ENCODE measurements at places on chromosomes 3 and 15.

GRCh38 chr3:44050101-44050500 is 191.6 kb upstream of the TOPAZ1 start:
- DNase-seq: no peak

DNA sequence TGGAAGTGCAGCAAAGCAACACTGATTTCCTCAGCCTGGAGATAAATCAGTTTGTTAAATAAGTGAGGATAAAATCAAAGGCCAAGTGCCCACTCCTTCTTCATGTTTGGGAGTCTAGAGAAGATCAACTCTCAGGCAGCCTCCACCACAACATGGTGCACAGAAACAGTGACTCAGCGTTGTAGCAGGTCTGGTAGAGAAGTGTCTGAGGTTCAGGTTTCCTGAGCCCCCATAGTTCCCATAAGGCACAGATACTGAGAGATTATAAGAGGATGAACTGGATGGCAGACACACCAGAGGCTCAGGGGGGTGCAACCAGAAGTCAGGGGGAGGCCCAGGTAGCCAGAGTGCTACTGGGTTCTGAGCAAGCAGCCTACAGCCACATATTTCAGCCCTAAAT is 166.7 kb downstream of the FRMD5 start:
- no peak for DNase-seq

GRCh38 chr3:152226176-152226575 is 42.6 kb upstream of the MBNL1 start:
- DNase-seq: no peak

- DNase-seq: no peak
These were observed 30.3 kb downstream of the ALDH1L1 start for GRCh38 chr3:126149960-126150515.

DNA sequence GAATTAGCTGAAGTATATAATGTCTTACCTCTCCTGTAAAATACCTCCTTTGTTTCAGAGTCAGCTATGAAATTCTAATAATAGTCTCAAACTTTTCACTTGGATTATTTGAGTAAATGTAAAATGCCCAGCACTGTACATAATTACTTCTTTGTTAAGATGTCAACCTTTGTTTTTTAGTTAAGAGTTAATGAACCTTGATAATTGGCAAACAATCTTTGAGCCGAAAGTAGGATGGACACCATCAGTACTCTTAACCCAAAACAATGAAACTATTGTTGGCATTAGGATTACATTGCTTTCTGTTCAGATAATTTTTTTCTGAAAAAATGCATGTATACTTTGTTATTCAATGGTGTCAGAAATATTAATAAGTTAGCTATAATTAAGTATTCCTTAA is 3.0 kb upstream of the NECTIN3 start:
- no peak for DNase-seq

- DNase-seq: no peak
These were observed 288.9 kb downstream of the EDEM1 start for GRCh38 chr3:5476403-5476802.

- no peak for DNase-seq
These were observed 88.4 kb upstream of the RASGRP1 start for GRCh38 chr15:38652998-38653397.

DNA sequence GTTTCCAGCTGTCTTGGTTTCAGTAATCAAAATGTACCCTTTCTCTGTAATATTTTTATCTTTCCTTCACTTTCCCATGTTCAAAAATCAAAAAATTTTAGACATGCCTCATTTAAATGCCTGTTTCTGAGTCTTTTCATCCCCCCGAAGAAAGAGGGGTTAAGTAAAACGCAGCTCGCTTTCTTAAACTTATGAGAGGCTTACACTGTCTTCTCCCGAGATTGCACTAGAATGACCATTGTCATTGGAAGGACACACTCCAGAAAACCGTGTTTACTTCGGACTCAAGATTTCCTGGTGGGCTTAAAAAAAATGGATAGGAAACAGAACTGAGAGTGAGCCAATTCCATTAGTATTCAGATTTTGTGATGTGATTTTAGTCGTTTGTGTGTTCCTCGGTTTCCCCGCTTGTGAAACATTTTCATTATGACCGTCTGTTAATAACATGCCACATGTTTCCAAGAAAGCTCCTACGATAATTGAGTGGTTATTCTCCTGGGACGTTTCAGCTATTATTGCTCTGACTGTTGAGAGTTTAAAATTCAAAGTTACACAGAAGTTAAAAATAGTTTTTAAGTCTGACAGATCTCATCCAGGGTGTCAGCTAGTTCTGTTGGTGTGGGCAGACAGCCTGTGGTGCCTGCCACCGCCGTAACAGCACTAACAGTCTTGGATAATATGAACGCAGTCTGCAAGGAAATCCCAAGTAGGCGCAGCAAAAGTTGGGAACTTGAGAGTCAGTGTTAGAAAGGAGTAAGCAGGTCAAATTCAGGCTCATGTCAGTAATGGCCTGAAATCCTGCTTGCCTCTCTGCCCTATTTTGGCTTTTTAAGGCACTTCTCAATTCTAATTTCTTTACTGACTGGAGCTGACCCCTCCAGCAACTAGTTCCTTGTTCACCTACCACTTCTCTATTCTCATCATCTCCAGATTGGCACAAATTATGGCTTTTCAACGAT is 1.5 kb downstream of the CRYBG3 start:
- DNase-seq: no peak

- no peak for DNase-seq
These were observed 11.6 kb downstream of the TAMM41 start for GRCh38 chr3:11835028-11835639.

GRCh38 chr3:174098746-174099145 is 701.2 kb downstream of the NLGN1 start:
- DNase-seq: no peak

GRCh38 chr3:110851736-110852135 is 219.9 kb upstream of the NECTIN3 start:
- no peak for DNase-seq

GRCh38 chr3:39485547-39485946 is 18.1 kb downstream of the MOBP start:
- DNase-seq: no peak

DNA sequence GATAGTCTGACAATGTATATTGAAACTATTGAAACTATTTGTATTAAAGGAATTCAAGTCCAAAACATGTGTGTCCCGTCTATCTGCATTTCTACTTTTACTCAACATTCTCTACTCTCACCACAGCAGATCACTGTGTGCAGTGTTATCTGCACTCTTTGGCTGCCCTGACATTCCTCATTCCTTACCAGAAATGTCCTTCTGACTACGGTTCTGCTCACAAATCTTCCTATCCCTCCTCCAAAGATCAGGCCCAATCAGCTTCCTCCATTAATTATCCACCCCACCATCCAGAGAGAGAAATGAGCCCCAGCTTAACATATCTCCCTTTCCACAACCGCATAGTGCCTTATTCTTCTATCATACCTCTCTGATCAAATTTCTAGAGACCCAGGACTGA is 94.7 kb downstream of the TBL1XR1 start:
- DNase-seq: no peak

DNA sequence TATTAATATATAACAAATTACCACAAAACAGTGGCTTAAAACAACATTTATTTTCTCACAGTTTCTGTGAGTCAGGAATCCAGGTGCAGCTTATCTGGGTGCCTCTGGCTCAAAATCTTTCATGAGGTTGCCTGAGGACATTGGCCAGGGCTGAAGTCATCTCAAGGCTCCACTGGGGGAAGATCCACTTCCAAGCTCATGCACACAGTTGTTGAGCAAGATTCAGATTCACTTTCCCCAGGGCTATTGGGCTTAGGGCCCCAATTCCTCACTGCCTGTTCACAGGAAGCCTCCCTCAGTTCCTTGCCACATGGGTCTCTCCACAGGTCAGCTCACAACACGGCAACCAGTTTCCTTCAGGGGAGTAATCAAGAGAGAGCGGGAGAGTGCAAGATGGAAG is 35.0 kb downstream of the RFTN1 start:
- DNase-seq: no peak

DNA sequence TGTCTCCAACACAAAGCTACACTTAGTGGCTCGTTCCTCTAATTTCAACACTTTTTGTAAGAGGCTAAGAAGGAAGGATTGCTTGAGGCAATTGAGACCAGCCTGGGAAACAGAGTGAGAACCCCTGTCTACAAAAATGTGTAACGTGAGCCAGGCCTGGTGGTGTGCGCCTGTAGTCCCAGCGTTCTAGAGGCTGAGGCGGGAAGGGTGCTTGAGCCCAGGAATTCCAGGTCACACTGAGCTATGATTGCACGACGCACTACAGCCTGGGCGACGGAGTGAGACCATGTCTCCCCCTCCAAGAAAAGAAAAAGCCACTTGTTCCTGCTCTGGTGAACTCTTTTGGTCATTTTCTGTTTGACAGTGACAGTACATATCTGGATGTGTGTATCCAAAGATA is 127.9 kb downstream of the GABRB3 start:
- DNase-seq: no peak

DNA sequence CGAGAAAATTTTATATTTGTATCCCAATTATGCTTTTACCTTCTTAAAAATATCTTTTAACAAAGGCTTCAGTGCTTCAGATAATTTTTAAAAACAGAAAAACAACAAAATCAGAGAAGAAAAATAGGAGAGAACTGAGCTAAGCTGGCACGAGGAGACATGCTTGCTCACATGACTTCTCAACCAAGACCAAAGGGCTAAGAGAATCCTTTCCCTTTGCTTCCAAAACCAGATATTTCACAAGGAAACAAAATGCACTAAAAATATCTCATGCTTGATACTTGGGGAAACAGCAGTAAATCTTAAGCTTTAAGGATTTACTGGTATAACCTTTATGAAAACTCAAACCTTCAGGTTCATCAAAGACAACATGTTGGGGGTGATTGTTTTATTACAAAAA is 58.4 kb downstream of the CAPN7 start:
- no peak for DNase-seq

DNA sequence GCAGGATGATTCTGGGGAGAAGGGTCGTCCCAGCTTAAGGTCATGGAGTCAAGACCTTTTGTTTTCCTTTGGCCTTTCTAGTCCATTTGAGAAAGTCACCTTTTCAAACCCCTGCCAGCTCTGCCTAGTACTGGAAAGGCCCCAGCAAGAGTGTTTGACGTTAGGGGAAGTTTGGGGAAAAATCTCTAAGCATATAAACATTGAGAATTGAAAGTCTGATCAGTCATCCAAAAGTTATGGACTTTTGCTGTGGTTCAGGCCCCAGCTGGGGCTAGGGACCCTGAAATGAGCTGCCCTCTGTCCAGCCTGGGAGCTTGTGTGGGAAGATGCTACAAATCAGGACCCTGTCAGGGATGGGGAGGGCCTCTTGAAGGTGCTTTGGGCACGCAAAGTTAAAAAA is 21.6 kb downstream of the SLC6A6 start:
- no peak for DNase-seq

DNA sequence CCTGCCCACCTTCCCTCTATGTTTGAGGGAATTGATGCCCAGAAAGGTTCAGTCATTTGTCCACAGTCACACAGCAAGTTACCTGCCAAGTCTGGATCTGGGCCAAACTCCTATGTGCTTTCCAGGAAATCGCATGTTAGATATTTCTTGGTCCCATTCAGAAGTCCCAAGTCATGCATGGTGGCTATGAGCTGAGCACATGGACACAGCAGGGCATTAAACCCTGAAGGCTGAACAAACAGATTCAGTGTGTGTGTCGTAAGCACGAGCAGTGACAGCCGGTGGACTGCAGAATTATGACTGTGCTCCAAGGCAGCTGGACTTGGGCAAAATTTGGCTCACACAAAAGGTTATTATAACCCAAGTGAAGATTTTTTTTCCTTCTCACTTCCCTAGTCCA is 11.4 kb upstream of the SLC6A6 start:
- no peak for DNase-seq

DNA sequence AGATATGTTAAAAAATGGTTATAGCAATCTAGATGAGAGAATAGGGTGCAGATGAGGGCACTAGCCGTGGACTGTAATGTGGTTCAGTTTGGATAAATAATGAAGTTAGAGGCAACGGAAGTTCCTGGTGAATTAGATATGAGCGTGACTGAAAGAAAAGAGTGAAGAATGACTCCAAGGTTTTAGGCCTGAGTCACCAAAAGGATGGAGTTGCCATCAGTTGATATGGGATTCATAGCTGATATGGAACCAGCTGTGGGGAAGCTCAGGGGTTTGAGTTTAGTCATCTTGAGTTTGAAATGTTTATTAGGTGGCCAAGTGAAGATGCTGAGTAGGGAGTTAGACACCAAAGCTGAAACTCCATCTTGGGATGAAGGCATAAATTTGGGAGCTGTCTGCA is 66.2 kb downstream of the SSR3 start:
- DNase-seq: no peak

DNA sequence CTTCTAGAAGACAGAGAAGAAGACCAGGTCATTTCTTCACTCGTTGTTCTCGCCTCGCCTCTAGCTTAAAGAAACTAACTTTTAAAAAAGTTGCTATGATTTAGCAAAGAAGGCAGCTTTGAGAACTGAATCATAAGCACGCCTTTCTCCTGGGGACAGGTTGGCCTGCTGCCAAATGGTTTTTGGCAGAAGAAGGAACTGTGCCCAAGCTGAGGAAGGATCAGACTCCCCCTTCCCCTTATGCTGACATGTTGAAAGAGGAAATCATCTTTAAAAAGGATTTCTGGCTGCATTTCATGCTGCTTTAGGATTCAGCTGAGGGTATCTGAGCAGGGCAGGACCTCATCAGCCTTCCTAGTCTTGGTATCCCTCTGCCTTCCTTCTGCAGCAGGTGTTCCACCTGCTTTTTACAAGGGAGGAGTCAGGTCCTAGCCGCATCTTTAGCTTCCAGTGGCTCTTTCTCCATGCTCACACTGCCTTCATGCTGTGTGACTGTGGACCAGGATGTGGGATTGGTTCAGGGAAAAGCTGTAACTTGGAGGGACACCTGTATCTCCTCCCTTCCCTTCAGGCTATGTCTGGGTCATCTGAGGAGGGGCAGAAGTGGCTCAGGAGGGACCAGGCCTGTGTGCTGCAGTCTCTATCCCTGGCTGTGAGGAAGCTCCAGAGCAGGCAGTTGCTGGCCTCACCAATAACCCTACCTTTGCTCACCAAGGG is 34.1 kb upstream of the HACD2 start:
- peak; percentile 46 for DNase-seq

- DNase-seq: no peak
These were observed 123.8 kb downstream of the CBLB start for GRCh38 chr3:105745046-105745445.

GRCh38 chr3:42815826-42816225 is 6.6 kb downstream of the ACKR2 start:
- no peak for DNase-seq

- no peak for DNase-seq
These were observed 665.5 kb downstream of the NTRK3 start for GRCh38 chr15:87591042-87591441.

DNA sequence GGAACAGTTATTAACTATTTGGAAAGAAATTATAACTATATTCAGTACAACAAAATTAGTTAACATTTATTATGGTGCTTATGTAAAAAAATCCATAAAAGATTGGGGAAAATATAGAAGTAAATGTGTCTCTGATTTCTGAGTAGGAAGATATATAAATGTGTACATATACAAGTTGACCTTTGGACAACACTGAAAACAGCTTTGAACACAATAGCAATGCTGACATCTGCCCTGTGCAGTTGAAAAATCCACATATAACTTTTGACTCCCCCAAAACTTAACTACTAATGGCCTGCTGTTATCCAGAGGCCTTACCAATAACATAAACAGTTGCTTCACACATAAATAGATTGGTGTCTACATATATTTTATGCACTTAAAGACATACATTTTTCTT is 12.3 kb downstream of the TIMMDC1 start:
- no peak for DNase-seq
